ENCODE measurements at places on chromosomes 5 and 9.

GRCh38 chr9:16720386-16720785 lies 150.1 kb downstream of the BNC2 start:
- no peak for DNase-seq

DNA sequence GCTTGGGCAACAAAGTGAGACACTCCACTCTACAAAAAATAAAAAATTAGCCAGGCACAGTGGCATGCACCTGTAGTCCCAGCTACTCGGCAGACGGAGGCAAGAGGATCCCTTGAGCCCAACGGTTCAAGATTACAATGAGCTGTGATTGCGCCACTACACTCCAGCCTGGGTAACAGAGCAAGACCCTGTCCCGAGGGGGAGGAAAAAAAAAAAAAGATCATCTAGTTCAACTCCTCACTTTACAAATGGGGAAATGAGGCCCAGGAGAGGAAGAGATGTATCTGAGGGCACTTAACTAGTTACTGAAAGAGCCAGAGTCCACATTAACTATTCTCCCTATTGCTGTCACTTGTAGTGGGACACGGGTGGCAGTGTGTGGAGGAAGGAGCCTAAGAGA lies 13.8 kb downstream of the PDCL start:
- DNase-seq = no peak

DNA sequence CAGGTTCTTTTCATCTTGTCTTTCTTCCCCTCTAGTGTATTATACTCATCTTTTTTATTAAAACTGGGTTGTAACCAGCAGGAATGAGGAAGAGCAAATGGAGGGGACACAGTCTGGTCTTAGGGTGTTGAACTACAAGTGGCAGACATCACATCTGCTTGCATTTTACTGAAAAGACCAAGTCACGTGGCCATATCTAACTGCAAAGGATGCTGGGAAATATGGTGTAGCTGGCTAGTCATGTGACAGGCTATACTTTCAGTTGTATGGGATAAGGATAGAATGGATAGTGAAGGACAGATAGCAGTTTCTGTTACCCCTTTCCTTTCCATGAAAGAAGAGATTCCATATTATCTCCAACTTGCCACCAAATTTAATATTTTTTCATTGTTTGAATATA lies 13.0 kb upstream of the FGD3 start:
- no peak for DNase-seq

GRCh38 chr9:20623021-20623747 lies 885 bp upstream of the MLLT3 start:
- peak; percentile 61 for DNase-seq

DNA sequence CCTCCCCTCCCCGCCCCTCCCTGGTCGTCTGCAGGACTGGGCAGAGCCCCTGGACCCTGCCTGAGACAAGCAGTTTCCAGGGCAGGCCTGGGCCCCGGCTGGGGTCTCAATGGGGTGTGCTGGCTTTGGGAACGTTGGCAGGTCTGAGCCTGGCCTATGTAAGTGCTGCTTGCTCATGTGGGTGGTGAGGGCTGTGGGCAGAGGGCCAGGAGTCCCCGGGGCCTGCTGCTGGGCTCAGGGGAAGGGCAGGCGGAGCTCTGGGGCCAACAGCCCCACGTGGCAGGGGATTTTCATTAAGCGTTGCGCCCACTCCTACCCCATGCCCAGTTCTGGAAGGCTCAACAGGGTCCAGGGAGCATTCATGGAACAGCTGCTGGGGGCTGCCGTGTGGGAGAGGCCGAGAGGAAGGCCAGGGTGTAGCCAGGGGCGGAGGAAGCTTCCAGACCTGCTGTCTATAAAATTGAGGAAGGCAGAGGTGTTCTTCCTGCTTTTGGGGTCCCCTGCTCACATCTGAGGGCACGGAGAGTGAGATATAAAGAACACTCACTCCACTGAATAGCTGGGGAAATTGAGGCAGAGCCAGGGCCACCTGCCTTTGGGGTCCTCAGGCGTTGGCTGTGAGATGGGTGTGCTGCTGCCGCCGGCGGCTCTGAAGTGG lies 32.5 kb downstream of the RXRA start:
- no peak for DNase-seq

- DNase-seq = no peak
These were observed 114.5 kb upstream of the SLC1A3 start for GRCh38 chr5:36491856-36492255.

DNA sequence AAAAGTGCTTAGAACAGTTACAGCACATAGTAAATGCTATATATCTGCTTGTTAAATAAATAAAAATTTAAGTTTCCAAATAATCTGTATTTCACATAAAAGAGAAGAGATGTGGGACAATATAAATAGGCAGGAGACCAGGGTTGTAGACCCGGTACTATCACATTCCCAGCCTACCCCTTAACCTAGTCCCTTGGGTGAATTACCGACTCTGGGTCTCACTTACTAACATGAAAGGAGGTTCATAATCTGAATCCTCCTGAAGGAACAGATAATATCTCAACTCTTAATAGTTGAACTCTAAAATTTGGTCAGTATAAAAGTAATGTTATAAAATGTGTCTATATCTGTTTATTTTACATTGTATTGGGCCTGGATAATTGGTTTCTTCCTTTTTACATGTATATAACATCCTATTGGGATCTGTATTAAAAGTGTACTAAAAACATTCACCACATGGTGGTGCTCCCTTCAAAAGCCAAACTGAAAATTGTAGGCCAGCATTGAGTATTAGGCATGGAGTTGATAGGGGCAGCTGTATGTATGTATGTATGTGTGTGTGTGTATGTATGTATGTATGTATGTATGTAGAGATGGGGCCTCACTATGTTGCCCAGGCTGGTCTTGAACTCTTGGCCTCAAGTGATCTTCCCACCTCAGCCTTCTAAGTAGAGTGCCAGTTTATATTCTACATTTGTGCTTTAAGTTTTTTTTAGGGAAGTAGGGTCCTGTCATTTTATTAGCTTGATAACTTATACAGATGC lies 64.2 kb upstream of the ABL1 start:
- DNase-seq = no peak

GRCh38 chr9:128634111-128634510 lies 22.5 kb downstream of the DYNC2I2 start:
- no peak for DNase-seq

GRCh38 chr9:127522727-127523126 lies 71.4 kb downstream of the LRSAM1 start:
- no peak for DNase-seq

GRCh38 chr9:79877943-79878602 lies 306.3 kb downstream of the TLE4 start:
- no peak for DNase-seq

- no peak for DNase-seq
These were observed 10.9 kb upstream of the STX17 start for GRCh38 chr9:99895510-99895909.

GRCh38 chr5:115898656-115899055 lies 56.9 kb downstream of the AP3S1 start:
- no peak for DNase-seq

DNA sequence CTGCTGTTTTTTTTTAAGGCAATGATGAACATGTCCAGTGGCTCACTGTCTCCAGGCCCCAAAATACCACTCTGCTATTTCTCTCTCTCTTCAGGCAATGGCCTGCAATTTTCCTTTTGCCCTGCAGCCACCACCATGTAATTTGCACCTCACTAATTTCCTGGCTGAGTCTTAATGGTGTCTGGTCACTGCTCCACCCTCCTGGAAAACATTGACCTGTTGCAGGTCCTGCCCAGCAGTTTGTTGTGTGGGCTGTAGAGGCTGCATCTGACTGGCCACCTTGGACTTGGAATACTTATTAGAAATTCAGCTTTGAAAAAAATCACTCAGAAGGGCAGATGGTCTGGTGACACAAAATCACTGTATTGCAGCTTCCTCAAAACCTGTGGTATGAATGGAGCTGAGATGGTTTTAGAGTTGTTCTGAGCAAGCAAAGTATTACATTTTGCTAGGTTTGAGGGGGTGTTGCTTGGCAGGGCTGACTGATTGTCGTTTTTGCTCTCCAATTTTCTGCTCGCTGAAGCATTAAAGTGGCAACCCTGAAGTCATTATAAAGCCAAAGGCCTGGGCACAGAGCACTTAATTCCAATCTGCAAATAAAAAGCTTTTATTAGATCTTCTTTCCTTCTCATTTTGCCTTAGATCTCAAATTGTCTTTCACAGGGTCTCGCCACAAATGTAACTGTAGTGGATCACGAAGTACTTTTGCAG lies 134.8 kb downstream of the TMEM174 start:
- DNase-seq = no peak

DNA sequence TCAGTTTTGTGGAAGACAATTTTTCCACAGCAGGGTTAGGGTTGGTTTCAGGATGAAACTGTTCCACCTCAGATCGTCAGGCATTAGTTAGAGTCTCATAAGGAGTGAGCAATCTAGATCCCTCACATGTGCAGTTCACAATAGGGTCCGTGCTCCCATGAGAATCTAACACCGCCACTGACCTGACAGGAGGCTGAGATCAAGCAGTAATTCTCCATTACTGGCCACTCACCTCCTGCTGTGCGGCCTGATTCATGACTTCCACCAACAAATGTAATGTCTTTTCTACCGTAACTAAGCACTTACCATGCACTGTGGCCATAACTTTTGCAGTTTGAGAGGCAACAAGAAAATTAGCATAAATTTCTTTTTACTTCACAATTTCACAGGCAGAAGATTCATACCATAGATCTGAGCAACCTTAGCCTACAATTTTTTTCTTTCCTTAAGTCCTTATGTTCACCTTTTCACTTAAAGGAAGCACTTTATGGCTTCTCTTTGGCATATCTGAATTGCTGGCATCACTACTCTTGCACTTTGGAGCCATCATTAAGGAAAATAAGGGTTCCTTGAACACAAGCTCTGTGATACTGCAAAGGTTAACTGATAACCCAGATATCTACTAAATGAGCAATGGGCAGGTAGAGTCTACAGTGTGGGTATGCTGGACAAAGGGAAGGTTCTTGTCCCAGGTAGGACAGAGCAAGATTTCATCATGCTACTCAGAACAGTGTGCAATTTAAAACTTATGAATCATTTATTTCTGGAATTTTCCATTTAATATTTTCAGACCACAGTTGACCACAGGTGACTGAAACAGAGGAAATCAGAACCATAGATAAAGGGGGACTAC lies 83.0 kb upstream of the IFNK start:
- DNase-seq = no peak

GRCh38 chr9:85508616-85509015 lies 233.1 kb downstream of the AGTPBP1 start:
- no peak for DNase-seq

DNA sequence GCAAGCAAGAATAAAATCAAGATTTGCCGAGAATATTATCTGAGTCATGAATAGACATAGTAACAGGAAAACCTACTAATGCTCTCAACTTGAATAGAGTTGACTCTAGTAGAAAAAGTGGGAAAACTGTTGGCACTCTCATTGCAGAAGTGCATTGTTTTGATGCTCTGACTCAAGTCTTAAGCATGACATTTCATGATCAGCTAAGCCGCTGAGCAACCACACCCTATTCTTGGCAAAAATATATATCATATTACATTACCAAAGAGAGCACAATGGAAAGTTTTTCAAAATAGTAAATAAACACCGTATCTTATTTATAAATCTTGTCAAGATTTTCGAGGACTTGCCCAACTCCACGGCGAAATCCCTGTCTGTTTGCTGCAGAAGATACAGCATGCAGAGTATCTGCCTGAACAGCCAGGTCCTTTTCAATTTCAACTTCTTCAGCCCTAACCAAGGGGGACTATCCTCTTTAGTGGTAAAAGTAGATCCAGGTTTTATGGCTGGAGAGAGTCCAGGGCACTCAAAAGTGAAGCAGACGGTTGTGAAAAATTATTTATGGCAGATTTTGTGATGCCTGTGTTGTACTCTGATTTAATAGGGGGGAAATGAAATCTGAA lies 13.9 kb upstream of the ADAMTSL1 start:
- no peak for DNase-seq

DNA sequence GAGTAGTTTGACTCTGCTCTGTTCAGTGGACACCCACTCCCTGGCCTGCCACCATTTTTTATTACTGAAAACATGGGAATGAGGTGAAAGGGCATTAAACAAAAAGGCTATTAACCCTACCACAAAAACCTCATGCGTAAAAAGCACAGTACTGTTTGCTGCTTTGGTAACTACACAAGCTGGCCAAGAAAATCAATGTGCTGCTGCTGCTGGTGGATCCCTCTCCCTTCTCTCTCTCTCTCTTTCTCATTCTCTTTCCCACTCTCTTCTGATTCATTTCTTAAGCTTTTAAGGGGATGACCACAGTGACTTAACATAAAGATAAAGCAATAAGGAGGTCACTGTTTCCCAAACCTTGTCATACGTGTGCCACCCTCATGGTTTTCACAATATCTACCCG lies 183.2 kb upstream of the TBC1D2 start:
- DNase-seq = no peak

GRCh38 chr5:140023611-140024191 lies 19.4 kb downstream of the NRG2 start:
- DNase-seq = no peak

DNA sequence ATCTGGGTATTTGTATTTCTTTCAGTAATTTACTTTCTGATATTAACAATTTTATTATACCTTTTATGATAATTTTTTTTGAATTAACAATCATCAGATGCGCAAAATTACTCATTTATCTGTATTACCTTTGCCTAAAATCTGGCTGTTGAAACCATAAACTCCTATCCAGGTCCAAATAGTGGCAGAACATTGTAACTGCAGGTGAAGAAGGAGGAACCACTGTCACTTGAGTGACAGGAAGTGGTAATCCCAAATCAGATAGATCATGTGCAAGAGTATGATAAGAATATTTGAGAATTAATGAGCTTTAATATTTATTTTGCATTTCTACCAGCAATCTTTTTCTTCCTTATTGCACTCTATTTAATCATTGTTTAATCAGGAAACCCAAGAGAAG lies 139.3 kb upstream of the TLE4 start:
- DNase-seq = no peak

DNA sequence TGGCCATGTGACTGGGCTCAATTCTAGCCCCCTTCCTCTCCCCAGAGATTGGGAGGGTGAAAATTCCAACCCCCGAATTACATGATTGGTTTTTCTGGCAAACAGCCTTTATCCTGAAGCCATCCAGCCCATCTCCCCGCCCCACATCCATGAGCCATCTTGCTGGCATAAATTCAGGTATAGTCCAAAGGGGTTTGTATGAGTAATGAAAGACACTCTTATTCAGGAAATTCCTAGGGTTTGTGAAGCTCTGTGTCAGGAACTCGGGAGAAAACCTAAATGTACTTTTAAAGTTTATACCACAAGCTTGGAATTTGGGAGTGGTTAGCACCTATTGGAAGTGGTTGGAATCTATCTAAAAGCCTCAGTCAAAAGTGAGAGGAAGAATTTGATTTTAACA lies 80.6 kb upstream of the SIMC1 start:
- no peak for DNase-seq

GRCh38 chr5:139647506-139648204 lies 494 bp upstream of the CXXC5 start:
- DNase-seq = no peak
